ENCODE measurements at places on chromosomes 2 and 18.
A peak's percentile ranks its signal among the peaks of the same experiment; 100 is the strongest.

DNA sequence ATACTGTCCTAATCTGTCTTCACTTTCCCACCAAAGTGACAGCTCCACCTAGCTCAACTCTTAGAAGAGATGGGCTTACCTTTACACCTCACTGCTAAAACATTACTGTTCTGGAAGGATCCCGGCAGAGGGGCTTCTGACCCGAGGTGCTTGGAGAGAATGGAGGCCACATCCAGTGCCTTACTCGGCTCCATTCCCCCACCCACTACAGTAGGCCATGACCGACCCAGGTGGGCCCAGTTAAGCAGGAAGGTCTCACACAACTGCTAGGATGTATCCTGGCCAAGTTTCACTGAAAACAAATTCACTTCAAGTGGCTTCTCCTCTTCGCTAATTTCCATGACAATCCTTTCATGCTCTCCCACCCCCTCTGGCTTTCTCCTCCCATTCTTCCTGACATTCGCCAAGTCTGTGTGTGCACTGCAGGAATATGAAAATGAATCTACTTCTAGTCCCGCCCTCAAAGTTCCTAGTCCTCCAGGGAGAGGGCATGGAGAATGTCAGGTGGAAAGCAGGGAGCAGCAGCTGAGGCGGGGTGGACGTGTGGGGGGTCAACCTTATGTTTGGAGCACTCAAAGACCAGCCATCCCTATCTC is 11.8 kb downstream of the WIPF1 start:
- no peak for DNase-seq

- DNase-seq, result no peak
Measured at GRCh38 chr2:141455877-141456276, 674.9 kb downstream of the LRP1B start.

DNA sequence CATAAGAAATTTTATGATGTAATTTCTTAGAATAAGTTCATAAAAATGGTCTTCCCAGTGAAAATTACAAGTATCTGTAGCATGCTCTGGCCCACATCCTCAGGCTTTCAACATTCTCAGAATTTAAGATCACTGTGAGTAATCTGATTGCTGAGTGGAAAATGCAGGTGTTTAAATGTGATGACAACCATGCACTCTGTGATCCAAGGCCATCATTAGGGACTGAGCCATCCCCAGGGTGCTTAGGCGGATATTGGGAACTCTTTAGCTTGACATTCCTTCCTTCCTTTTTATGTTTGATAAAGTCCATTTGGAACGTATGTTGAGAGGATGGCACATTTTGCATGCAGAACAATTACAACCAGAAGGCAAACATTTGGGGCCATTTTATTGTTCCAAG is 95.5 kb downstream of the ARL4C start:
- DNase-seq, result no peak

DNA sequence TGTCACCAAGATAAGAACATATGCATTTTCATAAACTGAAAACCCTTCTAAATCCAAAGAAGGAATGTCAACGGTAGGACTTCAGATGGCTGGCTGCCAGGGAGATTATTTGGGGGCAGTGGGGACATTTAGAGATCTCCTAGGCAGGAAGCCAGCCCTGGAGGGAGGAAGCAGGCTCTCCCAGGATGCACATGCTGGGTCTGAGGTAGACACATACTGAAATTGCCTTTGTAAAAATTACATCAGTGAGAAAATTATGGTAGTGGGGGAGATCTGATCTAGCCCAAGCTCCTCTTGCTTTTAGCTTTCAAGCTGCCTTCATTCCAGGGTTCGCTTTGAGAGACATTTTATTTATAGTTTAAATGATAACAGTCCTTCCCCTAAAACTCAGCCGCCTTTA is 24.1 kb downstream of the MPP4 start:
- no peak for DNase-seq

DNA sequence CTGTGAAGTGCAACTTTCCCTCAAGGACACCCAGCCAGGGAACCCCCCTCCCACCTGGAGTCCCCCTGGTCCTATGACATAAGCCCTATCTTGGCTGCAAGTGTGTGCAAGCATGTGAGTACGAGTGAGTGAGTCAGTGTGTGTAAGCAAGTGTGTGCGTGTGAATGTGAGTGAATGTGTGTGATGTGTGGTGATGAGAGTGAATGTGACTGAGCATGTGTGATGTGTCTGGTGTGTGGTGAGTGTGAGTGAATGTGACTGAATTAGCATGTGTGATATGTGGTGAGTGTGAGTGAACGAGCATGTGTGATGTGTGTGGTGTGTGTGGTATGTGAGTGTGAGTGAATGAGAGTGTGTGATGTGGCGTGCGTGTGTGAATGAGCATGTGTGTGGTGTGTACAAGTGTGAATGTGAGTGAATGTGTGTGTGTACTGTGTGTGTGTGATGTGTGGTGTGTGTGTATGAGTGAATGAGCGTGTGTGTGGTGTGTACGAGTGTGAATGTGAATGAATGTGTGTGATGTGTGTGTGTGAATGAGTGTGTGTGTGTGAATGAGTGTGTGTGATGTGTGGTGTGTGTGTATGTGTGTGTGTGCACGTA is 68.8 kb upstream of the SMAD7 start:
- no peak for DNase-seq

DNA sequence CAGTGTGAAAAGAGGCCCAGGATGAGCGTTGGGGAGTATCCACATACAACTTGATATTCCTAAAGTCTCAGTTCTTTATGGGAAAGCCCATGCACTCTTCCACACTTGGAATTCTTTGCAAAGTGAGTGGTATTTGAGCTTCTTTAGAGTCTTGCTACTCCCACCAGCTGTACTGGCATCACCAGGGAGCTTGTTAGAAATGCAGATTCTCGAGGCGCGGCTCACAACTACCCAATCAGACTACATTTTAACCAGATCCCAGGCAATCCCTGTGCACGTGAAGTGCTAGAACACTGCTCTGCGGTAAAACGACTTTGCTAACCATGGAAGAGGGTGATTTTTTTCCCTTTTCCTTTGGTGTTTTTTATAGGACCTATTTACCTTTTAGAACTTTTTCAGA is 184.7 kb downstream of the NEDD4L start:
- no peak for DNase-seq

DNA sequence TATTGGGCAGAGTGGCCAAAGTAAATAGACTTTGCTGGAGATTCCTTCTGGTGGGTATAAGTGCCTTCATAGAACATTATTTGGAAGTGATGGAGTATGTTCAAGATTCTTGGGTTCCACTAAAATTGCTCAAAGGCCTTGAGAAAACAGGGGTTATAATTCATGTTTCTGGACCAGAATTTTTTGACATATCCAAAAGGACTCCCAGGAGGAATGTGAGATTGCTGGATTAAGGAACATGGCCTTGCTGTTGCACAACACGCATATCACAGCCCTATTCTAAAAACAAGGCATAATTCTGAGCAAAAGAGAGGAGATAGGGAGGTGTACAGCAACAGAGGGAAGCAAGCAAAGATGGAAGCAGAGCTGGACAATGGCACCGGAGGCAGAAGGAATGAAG is 111.7 kb upstream of the TNP1 start:
- no peak for DNase-seq

DNA sequence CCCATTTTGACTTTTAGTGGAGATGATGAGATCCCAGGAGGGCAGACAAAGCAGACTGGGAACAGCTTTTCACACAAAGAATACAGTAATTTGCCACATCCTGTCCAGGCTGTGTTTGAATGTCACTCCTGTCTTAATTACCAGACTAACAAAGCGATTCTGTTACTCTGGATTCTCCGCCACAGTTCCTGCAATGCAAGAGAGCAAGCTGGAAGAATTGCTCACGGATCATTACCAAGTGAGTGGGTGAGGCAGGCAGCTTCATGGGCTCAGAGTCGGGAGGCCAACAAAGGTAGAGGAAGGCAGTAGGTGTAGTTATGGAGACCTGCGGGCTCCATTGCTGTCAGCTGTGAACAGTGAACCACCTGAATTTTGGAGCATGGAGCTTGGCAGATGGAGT is 250.5 kb upstream of the ATP5MC3 start:
- no peak for DNase-seq

DNA sequence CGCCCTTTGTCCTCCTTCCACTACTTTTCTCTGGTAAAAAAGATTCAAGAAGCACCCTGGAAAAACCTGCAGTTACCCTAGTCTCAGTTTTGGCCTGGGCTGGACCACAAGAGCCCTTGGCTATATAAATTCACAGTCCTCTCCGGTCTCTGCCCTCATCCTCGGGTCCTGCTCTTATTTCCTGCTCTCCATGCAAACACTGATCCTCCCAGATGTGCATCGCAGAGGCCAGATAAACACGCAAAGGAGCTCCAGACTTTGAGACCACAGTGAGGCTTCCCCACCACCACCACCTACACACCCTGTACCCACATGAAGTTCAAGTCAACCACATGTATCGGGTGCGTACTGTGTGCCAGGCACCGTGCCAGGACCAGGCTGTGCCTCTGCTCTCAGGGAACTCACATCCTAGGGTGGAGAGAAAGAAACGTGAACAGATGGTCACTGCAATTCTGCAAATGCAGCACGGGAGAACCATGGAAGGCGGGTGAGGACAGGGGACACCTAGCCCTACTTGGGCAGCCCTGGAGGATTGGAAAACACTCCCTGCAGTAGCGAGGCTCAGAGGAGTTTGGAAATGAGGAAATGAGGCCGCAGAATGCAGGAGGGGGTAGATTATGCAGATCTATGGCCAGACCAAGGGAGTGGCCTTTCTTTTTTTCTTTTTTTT is 7.4 kb downstream of the CTDSP1 start:
- no peak for DNase-seq

DNA sequence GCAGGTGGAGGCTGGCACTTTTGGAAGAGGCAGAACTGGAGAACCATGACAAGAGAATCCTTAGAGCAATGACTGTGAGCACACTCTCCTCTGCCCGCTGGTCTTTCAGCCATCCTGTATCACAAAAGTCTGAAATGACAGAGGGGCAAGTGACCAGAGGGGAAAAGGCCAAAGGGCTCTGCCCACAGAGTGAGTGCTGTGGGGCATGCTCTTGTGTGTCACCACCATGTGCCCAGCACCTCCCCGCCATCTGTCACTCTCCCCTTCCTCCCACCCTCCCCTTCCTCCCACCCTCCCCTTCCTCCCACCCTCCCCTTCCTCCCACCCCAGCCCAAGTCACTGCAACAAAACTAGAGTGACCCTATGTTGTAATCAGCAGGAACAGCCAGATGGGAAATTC is 31.9 kb downstream of the DAW1 start:
- DNase-seq, result no peak

- no peak for DNase-seq
Measured at GRCh38 chr2:134314681-134315368, 61.0 kb downstream of the MGAT5 start.

DNA sequence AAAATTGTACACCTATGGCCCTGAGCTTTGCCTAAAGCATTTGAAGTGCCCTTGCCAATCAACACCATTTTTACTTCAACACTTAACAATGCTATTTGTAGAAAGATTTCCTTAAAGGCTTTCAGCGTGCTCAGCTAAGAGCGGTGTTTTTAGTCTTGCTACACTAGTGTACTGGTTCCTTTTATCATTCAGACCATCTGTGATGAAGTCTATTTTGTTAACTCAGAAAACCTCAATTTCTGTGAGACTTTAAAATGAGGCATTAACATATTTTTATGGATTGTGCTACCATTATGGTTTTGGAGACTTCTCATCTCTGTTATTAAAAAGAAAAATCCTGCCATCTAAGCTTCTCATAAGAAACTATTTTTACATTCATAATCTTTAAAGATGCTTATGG is 46.6 kb upstream of the EHBP1 start:
- no peak for DNase-seq

DNA sequence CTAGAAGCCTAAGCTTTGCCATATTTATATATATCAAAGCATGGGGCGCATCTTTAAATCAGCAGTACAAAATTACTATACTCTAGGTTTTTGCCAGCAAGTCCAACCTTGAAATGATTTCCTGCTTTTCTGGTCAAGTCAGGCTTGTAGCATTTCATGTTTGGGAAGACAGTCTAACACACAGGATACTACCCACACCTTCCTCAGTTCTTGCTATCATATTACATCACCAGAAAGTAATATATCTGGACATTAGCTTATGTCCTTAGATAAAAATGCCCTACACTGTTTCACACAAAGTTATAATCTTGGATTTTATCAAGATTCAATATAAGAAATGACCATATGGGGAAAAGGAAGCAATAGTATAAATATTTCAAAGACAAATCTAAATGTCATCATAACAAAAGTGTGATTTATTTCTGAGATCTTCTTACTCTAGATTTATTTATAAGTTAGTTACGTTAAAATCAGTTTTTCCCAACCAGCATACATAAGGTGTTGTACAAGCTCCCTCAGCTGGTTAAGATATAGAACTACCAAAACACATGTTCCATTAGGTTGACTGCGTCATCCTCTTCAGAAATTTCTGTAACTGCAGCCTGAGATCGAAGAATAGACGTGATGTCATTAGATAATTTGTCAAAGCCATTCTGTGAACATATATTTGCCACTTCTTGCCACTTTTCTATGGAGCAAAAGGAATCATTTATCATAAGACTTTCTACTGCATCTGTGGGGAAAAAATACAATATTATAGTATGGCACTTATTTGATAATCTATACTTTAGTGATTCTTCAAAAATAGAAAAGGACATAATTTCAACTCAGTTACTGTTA is 56.6 kb downstream of the CLHC1 start:
- no peak for DNase-seq

- DNase-seq, result peak; percentile 18
Measured at GRCh38 chr2:185291035-185291647, 447.5 kb upstream of the FSIP2 start.

GRCh38 chr2:64262071-64262470 is 117.9 kb upstream of the PELI1 start:
- DNase-seq, result no peak

GRCh38 chr18:52175406-52175805 is 164.6 kb upstream of the DCC start:
- no peak for DNase-seq

All from glomerular endothelial cell (primary cell).